ENCODE measurements at places on chromosomes 1 and 21.
A peak's percentile ranks its signal among the peaks of the same experiment; 100 is the strongest.

DNA sequence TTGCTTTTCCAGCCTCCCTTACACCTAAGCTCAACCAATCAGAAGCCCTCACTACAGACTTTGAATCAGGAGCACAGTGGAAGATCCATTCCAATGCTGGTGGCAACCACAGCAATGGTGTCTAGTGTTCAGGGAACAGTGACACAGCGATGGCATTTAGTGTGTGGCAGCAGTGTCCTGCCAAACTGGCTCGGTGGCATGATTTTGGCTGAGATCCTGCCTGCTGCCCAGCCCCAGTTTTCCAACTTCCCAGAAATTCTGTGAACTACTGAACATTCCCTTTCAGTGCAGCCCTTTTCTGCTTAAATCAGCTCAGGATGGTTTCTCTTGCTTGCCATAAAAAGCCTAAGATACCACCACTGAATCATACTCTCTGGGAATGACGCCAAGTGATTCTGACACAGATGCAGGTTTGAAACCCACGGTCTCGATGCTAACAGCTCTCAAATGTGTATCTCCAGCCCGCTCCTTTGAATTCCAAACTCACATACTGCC lies 8.8 kb downstream of the ASAP3 start:
- no peak for DNase-seq

DNA sequence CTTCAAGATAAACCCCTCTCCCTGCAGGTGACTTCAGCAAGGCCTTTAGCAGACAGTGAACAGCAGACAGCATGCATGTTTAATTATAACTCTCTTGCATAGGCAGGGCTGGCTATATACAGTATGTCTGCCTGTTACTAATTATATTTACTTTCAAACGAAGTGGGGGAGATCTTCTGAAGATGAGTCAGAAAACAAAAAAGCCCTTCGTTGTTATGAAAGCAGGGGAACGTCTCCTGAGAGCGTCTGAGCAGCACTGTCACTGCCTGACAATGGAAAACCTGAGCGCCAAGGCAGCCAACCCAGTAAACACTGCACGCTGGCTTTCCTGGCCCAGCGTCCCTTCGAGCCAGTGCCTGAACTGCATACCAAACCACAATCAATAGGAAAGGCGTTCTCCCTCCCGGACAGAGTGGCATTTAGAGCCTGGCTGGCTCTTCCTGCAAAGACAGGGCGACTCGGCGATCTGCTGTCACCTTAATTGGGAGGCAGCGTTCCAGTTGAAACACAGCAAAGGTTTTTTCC lies 54.1 kb downstream of the TOMM20 start:
- DNase-seq, result peak; percentile 91

DNA sequence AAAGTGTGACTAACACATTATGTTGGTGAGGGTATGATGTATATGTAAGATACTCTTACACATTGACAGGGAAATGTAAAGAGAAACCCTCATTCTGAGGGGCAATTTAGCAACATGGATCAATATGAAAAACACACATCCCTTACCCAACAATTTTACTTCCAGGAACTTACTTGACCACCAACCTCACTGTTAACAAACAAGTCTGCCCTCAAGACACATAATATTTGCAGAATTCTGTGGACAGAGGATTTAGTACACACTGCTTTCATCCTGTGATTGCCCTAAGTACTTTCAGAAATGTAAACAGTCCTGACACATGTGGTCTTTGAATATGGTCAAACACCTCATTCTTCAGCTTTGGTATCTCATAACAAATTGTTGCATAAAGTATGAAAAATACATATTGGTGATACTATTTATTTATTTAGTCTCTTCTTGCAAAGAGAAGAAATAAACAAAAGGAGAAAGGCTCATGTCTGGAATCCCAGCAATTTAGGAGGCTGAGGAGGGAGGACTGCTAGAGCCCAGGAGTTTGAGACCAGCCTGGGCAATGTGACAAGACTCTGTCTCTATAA lies 6.9 kb downstream of the USP48 start:
- DNase-seq, result peak; percentile 69

DNA sequence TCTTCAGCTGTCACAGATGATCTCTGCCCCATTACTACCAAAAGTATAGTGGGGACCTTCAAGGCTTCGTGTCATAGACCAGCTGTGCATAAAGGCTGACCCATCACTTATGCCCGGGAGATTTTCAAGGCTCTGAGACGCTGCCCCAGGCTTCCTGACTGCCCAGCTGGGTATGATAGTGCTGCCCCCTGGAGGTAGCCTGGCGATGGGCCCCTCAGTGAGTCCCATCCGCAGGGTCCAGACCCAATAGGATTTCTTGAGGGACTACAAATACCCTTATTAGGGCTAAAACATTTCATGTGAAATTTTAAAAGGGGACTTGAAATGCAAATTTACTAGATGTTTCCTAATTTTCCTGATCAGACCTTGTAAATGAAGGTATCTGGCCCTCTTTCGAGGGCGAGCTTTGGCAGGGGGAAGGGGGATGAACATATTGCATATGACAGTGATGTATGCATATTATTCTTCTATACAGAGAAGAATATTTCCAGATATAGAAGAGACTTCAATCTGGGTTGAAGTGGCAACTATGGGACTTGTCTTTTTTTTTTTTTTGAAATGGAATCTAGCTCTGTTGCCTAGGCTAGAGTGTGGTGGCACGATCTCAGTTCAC lies 11.7 kb upstream of the FCMR start:
- peak; percentile 71 for DNase-seq

GRCh38 chr1:107449326-107449725 lies 308.5 kb downstream of the NTNG1 start:
- DNase-seq, result no peak

DNA sequence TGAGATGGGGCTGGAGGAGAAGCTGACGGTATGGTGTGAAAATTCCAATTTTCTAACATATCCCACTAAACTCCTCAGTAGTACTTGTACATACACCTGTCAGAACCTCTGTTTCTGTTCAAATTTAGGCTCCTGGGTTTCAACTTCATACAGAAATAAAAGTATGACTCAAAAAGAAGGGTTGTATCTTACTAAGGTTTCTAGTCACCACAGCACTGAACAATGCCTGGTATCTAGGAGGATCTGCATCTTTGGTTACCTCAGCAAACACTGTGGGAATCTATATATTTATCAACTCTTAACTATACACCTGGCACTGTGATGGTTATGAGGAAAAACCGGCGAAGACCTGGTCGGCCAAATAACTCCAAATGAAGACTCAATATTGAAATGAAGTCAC lies 13.8 kb downstream of the RBM34 start:
- DNase-seq, result no peak

DNA sequence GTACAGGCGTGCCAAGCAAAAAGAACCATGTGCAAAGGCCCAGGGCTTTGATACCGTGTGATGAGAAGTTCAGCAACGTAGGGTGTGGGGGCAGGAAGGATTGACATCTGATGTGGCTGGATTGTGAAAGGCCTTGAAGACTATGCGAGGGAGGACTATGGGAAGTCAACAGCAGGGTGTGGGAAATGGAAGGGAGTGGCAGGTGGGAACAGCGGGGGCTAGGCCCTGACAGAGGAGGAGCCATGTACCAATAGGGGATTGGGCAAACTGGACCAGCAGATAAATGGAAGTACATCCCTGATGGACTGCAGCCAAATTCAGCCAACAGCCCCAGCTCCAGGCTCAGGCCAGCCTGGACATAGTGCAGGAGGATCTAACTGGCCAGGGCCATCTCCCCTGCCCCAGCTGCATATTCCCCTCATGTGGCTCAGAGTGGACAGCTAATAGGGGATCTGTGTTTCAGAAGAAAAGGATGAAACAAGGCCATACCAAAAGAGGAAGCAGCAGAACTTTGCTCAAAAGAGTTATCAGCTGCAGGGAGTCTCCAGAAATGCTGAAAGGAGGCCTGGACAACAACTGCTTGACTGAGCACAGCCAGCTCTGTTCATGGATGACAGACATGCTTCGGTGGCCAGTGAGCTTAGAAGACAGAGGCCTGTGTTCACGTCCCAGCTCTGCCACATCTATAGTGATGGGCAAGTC lies 140.2 kb upstream of the SGIP1 start:
- DNase-seq, result no peak

DNA sequence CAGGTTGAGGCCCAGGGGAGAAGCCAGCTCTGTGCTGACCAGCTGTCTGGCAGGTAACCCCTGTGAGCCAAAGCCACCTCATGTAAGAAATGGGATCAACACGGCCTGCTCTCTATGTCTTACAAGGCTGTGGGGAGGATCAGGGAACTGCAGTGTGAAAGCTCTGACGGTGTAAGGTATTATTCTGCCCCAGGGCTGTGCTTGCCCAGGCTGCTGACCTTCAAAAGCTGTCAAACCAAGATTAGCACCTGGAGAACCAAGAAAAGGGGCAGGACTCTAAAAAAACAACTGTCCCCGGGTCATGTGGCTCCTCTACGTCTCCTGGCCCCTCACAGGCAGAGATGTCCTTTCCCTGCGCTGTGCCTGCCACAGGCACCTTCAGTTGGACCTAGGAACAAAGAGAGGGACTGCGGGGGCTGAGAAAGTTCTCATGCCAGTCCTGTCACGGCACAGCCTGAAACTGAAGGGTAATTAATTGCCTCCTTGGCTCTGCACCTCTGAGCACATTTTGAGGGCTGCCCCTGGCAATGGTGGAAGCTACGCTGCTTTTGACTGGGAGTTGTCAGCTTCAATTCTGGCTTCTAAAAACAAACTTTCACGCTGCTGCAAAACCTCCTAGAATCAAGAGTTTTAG lies 77.6 kb downstream of the PGBD5 start:
- DNase-seq, result no peak

- DNase-seq, result no peak
These were observed 144.9 kb downstream of the CD247 start for GRCh38 chr1:167373398-167373797.

GRCh38 chr1:156098784-156099183 lies 15.7 kb upstream of the LMNA start:
- no peak for DNase-seq

Data from DMS53 (cell line).